ENCODE measurements at places on chromosomes 6 and 20.
A peak's percentile ranks its signal among the peaks of the same experiment; 100 is the strongest.

GRCh38 chr6:148530394-148530953 is 187.8 kb downstream of the SASH1 start:
- no peak for DNase-seq

GRCh38 chr20:38221119-38221589 is 39.4 kb downstream of the KIAA1755 start:
- DNase-seq = peak; percentile 22

DNA sequence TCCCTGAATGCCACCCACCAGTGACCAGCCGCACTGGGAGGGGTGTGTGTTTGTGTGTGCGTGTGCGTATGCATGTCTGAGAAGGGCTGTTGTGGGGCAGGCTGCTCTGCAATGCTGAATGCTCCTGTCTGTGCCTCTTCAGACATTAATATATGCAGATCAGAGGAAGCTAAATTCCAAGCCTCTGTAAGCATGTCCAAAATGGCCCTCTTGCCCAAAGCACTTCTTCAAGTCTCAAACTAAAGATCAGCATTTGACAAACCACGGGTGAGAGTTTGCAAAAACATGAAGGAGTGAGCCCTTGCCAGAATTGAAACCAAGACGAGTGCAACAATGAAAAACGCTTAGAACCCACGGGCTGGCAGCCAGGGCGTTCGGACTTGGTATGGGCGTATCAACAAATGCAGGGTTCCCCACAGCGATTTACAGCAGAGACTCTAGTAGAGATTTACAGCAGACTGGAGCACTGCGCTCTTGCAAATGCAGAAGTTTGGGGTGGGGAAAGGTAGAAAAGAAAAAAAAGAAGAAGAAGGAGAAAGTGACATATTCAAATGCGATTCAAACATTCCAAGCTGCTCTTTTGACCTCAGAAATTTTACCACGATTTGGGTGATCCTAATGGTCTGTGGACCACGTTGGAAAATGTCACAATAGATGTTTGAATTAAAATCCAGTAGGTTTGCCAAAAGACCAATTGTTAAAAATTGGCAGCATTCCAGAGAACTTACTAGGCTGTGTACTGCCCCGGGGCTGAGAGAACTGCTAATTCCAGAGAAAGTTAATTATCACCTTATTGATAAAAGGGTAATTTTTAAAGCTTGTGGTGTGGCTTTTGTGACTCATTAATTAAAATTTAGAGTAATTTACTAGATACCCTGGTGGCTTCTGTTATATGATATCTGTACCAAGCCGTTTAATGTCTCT is 3.5 kb downstream of the SCML4 start:
- DNase-seq = no peak

- DNase-seq = no peak
Measured at GRCh38 chr6:25249133-25249532, 30.0 kb upstream of the CARMIL1 start.

DNA sequence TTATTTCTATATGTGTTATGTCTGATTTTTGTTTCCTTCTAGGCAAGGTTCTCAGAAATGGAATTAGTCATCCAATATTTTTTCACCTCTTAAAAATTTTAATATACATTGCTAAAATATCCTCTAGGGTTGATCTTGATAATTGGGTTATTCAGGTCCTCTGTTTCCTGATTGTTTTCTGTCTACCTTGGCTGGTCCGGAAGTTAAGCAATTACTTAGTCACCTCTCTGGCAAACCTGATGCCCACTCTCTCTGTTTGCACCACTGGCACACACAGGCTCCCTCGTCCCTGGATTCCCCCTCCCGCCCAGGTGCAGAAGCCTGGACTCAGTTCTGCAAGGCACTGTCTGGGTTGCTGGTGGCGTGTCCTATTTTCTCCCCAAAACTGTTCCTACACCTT is 27.7 kb downstream of the CST9L start:
- DNase-seq = no peak

DNA sequence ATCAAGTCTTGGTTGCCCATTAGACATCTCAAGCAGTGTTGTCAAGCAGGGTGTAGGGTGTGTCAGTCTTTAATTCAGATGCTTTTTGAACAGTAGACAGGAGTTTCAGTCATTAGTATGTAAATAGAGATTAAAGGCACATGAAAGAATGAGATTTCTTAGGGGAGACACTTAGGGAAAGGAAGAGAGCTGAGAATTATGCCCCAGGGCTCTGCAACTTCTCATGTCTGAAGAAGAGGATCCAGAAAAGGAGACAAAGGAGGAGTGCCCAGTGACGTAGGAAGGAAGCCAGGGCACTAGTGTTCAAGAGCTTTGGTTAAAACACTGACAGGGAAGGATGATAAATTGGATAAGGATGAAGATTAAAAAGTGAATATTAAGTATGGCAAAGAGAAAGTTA is 569.7 kb downstream of the NKAIN2 start:
- no peak for DNase-seq

DNA sequence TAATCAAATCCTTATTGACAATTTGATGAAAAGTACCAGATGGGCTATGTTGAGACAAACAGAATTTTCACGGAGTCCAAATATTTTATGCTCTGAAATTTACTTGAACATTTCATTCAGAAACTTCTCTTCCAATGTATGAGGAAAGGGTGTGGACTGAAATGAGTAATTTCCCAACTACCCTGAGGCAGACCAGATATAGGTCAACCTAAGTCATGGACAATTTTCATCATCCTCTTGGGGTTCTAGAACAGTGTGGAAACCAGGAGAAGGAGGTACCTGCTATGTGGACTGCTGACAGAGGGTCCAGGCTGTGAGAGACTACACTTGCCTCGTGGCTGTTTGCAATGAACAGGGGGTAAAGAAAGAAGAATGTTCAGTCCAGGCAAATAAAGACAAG is 323.0 kb downstream of the ESR1 start:
- no peak for DNase-seq

- DNase-seq = no peak
Measured at GRCh38 chr6:104930939-104931338, 26.0 kb upstream of the LIN28B start.

- DNase-seq = no peak
Measured at GRCh38 chr20:21840991-21841390, 135.5 kb downstream of the PAX1 start.

- no peak for DNase-seq
Measured at GRCh38 chr6:145031001-145031400, 704.3 kb downstream of the EPM2A start.

DNA sequence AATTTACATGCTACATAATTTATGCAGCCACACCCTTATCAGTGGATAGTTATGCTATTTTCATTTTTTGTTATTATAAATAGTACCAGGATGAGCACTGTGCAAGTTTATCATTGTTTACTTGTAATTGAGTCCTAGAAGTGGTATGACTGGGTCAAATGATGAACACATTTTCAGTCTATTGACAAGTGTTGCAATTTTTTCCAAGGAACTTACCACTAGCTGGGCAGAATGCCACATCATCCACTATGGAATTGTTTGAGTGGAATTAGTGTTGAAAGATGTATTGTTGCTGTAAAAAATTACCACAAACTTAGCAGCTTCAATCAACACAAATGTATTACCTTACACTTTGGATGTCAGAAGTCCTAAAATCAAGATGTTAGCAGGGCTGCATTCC is 38.1 kb upstream of the OPN5 start:
- DNase-seq = no peak

- DNase-seq = no peak
Measured at GRCh38 chr6:88952065-88952704, 11.2 kb downstream of the RNGTT start.

- DNase-seq = no peak
Measured at GRCh38 chr6:906920-907319, 214.0 kb upstream of the EXOC2 start.

DNA sequence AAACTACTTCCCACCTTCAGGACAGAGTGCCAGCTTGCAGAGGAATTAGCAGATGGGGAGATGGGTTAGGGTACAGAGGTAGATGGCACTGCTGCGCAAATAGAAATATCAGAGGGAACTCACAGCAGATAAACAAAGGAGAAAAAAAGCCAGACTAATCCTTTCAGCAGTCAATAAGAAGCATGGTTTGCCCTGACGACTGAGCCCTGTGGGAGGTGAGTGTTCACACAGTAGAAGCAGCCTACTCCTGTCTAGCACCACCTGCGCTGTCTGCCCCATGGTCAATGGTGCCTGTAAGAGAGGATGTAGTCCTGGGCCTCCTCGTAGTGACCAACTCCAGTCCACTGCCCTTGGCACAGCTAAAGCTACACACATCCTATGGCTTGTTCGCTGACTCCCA is 174.1 kb downstream of the IBTK start:
- no peak for DNase-seq

- no peak for DNase-seq
Measured at GRCh38 chr20:60903325-60903971, 348.6 kb upstream of the CDH4 start.

Measured in activated CD8-positive, alpha-beta memory T cell treated with anti-CD3 and anti-CD28 coated beads for 1 hour (primary cell).